ENCODE measurements at places on chromosomes 5 and 9. TPM values are rescaled to one million over a fixed set of nuclear protein-coding genes. Genes with fewer than 3 reads are reported as not detected.

Gene MIER3
- 26.2 TPM for polyA plus RNA-seq

DNA sequence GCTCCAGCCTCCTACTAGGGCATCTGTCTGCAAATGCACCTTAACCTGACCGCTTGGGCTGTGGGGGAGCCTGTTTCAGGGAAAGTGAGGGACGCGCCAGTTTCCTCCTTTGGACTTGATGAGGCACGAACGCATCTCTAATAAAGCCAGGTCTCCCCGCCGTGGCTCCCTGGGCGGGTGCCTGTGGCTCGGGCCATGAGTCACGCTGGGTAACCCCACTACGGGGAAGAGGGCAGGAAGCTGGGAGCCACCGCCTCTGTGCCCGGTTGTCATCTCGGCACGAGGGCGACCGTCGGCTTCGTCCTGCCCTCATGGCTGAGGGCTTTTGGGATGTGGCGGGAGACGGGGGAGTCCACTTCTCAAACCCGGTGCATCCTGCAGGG, 12.1 kb downstream of the NOTCH1 start:
- H3K36me3 ChIP-seq = no peaks in the 10 kb centered on the region
- H3K4me1 ChIP-seq = peaks cover 19% of the 10 kb centered on the region
- H3K27me3 ChIP-seq = no peaks in the 10 kb centered on the region

GRCh38 chr5:73336366-73336765, 112.2 kb downstream of the FOXD1 start:
- no peak overlapping the region for H3K4me3 ChIP-seq
- DNase-seq = no peak
- H3K4me1 ChIP-seq = no peaks in the 10 kb centered on the region
- no peaks in the 10 kb centered on the region for H3K36me3 ChIP-seq
- no peak overlapping the region for H3K27ac ChIP-seq

DNA sequence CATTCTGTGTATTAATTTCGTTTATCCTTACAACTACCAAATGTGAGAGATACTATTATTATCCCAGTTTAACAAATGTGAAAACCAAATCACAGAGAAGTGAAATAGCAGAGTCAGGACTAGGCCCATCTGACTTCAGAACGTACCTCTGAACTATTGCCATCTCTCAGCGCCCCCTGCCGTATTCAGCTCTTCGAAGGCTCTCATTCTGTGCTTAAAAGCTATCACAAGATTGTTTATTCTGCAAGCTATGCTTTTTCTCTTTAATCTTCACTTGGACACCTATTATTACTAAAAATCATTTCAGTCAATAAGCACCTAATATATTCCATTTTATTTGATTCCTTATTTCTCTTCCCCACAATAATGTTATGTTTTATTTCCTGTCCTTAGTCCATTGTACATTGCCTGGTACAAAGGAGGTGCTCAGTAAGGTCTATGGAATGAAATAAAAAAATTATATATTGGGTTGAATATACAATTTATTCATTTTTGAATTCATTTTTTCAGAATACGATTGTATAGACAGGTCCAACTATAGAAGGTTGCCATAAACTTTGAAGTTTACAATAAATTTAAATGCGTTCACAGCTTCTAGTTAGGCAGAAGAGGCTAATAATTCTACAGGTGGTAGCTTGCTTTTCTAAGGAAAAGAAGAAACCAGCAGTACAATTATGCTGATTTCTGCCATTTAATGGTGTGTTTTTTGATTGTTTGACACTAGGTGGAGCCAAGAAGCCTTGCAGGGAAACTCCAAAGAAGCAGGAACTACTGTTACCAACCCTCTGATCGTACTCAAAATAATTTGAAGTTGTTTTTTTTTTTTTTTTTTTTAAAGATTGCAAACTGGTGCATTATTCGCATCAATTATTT, 202.2 kb upstream of the DMRTA1 start:
- H3K4me3 ChIP-seq = no peak overlapping the region
- DNase-seq = peak; percentile 48
- H3K27me3 ChIP-seq = no peaks in the 10 kb centered on the region
- no peak overlapping the region for H3K27ac ChIP-seq

- H3K27me3 ChIP-seq = peaks cover 10% of the 10 kb centered on the region
- H3K36me3 ChIP-seq = no peaks in the 10 kb centered on the region
- H3K4me1 ChIP-seq = no peaks in the 10 kb centered on the region
- no peak overlapping the region for H3K27ac ChIP-seq
Observed at GRCh38 chr9:34496149-34496712, 26.6 kb downstream of the ENHO start.

DNA sequence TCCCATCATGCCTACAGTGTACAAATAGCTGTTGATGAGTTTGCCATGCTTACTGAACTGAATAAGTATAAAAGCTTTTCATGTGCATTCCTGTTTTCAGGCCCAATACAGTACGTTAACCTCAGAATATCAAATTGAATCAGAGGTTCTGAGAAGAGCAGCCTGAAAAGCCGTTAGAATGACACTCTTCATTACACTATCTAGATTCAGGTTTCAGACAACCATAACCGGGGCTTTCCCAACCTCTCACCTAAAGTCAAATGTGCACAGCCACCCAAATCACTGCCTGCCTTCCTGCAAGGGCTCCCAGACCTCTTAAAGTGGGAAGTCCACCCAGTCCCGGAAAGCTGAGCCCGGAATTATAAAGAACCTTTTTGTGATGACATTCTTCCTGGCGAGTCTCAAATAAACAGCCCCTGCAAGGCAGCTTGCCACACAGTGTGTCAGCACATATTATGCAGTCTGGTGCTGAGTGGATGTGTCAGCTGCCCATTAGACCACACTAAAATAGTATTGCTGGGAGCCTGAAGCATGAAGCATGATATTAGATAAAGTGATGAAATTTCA, 245.8 kb downstream of the TLE4 start:
- DNase-seq = no peak
- no peaks in the 10 kb centered on the region for H3K36me3 ChIP-seq
- H3K27ac ChIP-seq = no peak overlapping the region

Gene ROPN1L
- polyA plus RNA-seq = 0.07 TPM

GRCh38 chr9:128399861-128400260, 20.8 kb upstream of the CERCAM start:
- no peaks in the 10 kb centered on the region for H3K4me1 ChIP-seq
- H3K4me3 ChIP-seq = no peak overlapping the region
- peaks cover 3% of the 10 kb centered on the region for H3K27me3 ChIP-seq
- no peaks in the 10 kb centered on the region for H3K36me3 ChIP-seq
- H3K27ac ChIP-seq = no peak overlapping the region
- no peak for DNase-seq

- no peaks in the 10 kb centered on the region for H3K4me1 ChIP-seq
- no peak overlapping the region for H3K27ac ChIP-seq
- H3K27me3 ChIP-seq = peaks cover 26% of the 10 kb centered on the region
- no peaks in the 10 kb centered on the region for H3K36me3 ChIP-seq
- no peak overlapping the region for H3K4me3 ChIP-seq
- DNase-seq = no peak
Observed at GRCh38 chr5:54876-55569, 36.9 kb upstream of the PLEKHG4B start.

Gene CTXN3
- polyA plus RNA-seq = not detected

DNA sequence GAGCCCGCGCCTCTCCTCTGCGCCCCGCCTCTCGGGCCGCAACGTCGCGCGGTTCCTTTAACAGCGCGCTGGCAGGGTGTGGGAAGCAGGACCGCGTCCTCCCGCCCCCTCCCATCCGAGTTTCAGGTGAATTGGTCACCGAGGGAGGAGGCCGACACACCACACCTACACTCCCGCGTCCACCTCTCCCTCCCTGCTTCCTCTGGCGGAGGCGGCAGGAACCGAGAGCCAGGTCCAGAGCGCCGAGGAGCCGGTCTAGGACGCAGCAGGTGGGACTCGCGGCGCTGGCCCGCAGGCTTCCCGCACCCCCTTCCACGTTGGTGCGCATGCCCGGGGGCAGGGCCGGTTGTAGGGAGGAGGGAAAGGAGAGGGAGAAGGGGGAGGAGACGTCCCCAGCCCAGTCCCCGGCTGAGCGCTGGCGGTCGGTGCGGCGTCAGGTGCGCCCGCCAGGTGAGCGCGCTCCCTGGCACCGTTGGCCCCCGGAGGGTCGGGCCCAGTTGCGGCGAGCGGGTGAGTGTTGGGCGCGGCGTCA, at the start of gene OCLN:
Gene OCLN, plus strand, starts transcription at position 400 of the 532 bp plus-strand sequence. CDS start 11,455 bp downstream, outside the sequence.
- DNase-seq = peak; percentile 90
- H3K36me3 ChIP-seq = no peaks in the 10 kb centered on the region
- H3K4me3 ChIP-seq = peak within 1 kb of the TSS; percentile 92
- H3K4me1 ChIP-seq = peaks cover 25% of the 10 kb centered on the region
- peak within 1 kb of the TSS; percentile 98 for H3K27ac ChIP-seq

Gene RETREG1
- polyA plus RNA-seq = 9.5 TPM

- no peak overlapping the region for H3K27ac ChIP-seq
- no peaks in the 10 kb centered on the region for H3K27me3 ChIP-seq
- peaks cover 6% of the 10 kb centered on the region for H3K36me3 ChIP-seq
- no peak overlapping the region for H3K4me3 ChIP-seq
- H3K4me1 ChIP-seq = no peaks in the 10 kb centered on the region
- no peak for DNase-seq
Observed at GRCh38 chr5:37355161-37355560, 15.7 kb downstream of the NUP155 start.

GRCh38 chr5:117680426-117680825, 1105.8 kb upstream of the SEMA6A start:
- H3K36me3 ChIP-seq = no peaks in the 10 kb centered on the region
- H3K27ac ChIP-seq = no peak overlapping the region
- H3K4me3 ChIP-seq = no peak overlapping the region
- DNase-seq = no peak

DNA sequence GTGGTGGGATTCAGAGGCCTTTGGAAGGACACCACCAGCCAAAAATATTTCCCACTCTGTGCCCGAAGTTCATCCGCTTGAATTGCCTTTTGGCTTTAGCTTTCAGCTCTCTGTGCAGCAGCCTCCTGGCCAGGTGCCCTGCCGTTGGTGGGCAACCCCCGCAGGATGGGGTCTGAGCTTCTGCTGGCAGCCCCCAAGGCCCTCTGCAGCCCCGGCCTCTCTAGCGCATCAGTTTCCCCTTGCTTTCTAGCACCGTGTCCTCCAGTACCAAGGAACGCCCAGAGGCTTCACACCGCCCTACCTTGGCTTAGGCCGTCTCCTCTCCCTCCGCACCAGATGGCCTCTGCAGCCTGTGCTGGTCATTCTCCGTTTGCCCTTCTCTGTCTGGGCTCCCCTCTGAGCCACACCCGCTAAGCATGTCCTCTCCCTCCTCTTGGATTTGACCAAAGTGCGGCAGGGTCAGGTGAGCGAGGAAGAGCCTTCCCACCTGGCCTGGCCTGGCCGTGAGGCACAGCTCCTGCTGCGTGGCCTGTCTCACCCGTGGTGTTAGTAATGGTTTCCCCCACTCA, 4.2 kb upstream of the TSC1 start:
- no peaks in the 10 kb centered on the region for H3K4me1 ChIP-seq
- no peak overlapping the region for H3K4me3 ChIP-seq
- DNase-seq = peak; percentile 39
- no peaks in the 10 kb centered on the region for H3K36me3 ChIP-seq
- no peaks in the 10 kb centered on the region for H3K27me3 ChIP-seq

GRCh38 chr9:137371521-137371941, 51.4 kb downstream of the EXD3 start:
- no peak overlapping the region for H3K4me3 ChIP-seq
- H3K27ac ChIP-seq = no peak overlapping the region
- H3K4me1 ChIP-seq = no peaks in the 10 kb centered on the region
- H3K36me3 ChIP-seq = peaks cover 68% of the 10 kb centered on the region

GRCh38 chr5:158607088-158607487, 492.6 kb downstream of the EBF1 start:
- H3K36me3 ChIP-seq = no peaks in the 10 kb centered on the region
- H3K27me3 ChIP-seq = no peaks in the 10 kb centered on the region
- no peaks in the 10 kb centered on the region for H3K4me1 ChIP-seq
- no peak for DNase-seq

DNA sequence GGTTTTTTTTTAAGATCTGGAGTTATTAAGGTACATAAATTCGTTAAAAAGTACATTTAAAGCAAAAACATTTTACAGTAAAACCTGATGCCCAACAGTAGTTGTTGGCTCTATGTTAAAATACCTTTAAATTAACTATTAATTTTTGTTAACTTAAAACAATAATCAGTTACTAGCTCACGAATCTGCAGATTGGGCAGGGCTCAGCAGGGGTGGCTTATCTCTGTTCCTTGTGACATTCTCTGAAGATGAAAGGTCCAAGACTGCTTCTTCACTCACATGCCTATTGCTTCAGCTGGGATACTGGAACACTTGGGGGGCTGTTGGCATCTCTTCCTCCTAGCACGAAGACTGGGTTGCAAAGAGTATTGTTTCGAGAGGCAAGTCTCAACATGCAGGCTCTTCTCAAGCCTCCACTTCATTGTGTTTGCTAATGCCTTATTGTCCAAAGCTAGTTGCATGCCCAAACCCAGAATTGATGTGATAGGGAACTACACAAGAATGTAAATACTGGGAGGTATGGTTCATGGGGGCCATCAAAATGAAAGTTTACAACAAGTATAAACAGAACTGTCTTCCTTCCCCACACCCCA, 46.6 kb downstream of the MAP3K1 start:
- no peaks in the 10 kb centered on the region for H3K27me3 ChIP-seq
- no peak overlapping the region for H3K27ac ChIP-seq
- H3K36me3 ChIP-seq = peaks cover 15% of the 10 kb centered on the region
- H3K4me1 ChIP-seq = no peaks in the 10 kb centered on the region

- no peaks in the 10 kb centered on the region for H3K36me3 ChIP-seq
- no peak overlapping the region for H3K27ac ChIP-seq
- no peaks in the 10 kb centered on the region for H3K27me3 ChIP-seq
- no peak for DNase-seq
- H3K4me3 ChIP-seq = no peak overlapping the region
- H3K4me1 ChIP-seq = no peaks in the 10 kb centered on the region
Observed at GRCh38 chr9:4258320-4259090, 41.4 kb downstream of the GLIS3 start.

DNA sequence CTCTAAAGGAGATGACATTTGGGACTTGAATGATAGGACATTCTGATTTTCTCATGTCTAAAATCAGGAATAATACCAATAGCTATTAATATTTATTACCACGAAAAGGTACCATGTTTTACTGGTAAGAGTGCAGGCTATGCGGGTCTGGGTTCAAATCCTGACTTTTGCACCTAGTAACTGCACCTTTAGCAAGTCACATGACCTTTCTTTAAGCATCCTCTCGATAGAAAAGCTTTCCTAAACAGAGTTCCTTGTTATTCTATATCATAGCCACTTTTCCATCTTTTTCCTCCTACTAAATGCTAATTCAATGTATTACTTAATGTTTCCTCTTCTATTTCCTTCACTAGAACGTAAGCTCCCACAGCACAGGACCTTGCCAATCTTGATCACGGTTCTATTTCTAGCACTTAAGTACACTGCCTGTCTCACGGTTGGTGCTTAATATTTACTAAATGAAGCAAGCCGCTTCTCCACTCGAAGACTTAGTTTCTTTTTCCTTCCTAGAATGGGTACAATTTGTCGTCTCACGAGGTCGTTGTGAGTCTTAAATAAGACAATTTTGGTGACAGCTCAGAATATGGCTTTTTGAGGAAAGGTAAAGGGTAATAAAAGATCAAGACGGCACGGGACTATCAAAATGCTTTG, 816 bp downstream of the RBM18 start:
- H3K4me3 ChIP-seq = peak overlapping the region; percentile 64
- H3K27me3 ChIP-seq = no peaks in the 10 kb centered on the region
- H3K4me1 ChIP-seq = peaks cover 14% of the 10 kb centered on the region
- no peak for DNase-seq
- H3K36me3 ChIP-seq = peaks cover 16% of the 10 kb centered on the region

- H3K4me1 ChIP-seq = peaks cover 15% of the 10 kb centered on the region
- H3K36me3 ChIP-seq = no peaks in the 10 kb centered on the region
- no peak overlapping the region for H3K4me3 ChIP-seq
- no peaks in the 10 kb centered on the region for H3K27me3 ChIP-seq
Observed at GRCh38 chr9:133130685-133131244, 9.7 kb upstream of the RALGDS start.

- H3K4me1 ChIP-seq = no peaks in the 10 kb centered on the region
- H3K4me3 ChIP-seq = no peak overlapping the region
- no peak overlapping the region for H3K27ac ChIP-seq
- DNase-seq = no peak
Observed at GRCh38 chr5:139930406-139930805, 112.7 kb downstream of the NRG2 start.
